Activated CD4-positive, alpha-beta T cell treated with anti-CD3 and anti-CD28 coated beads, Interleukin-2, amount 50 U/mL, for 48 hours (primary cell): ENCODE measurements at places on chromosomes 7 and 10.

GRCh38 chr7:27082171-27082570 is 13.6 kb downstream of the HOXA1 start:
- DNase-seq = no peak

DNA sequence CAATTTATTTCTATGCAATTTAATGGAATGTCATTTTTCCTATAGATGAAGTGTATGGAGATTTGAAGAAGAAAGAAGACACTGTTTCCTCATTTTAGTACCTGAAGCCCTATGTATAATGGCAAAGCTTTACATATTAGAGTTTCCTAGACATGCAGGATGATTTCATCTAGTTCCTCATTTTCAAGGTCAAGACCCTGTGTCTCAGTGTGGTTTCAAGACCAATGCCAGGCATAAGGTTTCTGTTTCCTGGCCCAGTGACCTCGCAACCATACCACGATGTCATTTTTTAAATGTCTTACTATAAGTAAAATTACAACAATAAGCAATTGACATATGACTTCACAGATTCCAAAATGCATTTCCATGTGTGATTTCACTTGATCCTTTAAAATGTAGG is 336.5 kb upstream of the PRKCQ start:
- DNase-seq = no peak

GRCh38 chr10:98238391-98238790 is 29.6 kb downstream of the LOXL4 start:
- no peak for DNase-seq

GRCh38 chr7:442457-442856 is 77.2 kb downstream of the PDGFA start:
- no peak for DNase-seq

GRCh38 chr10:108624052-108624451 is 1299.3 kb downstream of the XPNPEP1 start:
- no peak for DNase-seq
